Osteocyte (in vitro differentiated cells): ENCODE measurements at places on chromosomes 7 and 10. TPM values are rescaled to one million over a fixed set of nuclear protein-coding genes. Genes with fewer than 3 reads are reported as not detected.

GRCh38 chr7:136617176-136617575 is 251.3 kb upstream of the CHRM2 start:
- DNase-seq = no peak
- H3K4me1 ChIP-seq = peaks cover 3% of the 10 kb centered on the region
- H3K27ac ChIP-seq = no peak overlapping the region
- H3K36me3 ChIP-seq = no peaks in the 10 kb centered on the region
- H3K4me3 ChIP-seq = no peak overlapping the region

DNA sequence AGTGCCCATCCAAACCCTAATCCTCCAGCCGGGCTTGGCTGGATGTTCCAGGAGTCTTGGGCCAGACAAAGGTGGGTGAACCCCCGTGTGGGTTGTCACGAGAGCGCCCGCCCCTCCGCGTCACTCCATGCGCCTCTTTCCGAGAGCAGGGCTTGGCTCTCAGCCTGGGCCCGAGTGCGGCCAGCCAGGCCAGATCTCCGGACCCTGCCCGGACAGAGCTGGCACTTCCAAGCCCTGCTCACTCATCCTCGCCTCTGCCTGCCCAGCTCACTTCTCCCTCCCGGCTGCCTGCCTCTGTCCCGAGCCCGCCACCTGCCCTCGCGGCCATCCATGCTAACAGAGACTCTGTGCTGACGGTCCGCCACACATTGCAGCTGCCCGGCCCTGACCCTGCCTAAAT is 34.6 kb downstream of the AGAP3 start:
- H3K27me3 ChIP-seq = no peaks in the 10 kb centered on the region
- DNase-seq = no peak
- H3K36me3 ChIP-seq = peaks cover 46% of the 10 kb centered on the region
- H3K27ac ChIP-seq = no peak overlapping the region
- no peak overlapping the region for H3K4me3 ChIP-seq
- H3K4me1 ChIP-seq = peaks cover 7% of the 10 kb centered on the region

DNA sequence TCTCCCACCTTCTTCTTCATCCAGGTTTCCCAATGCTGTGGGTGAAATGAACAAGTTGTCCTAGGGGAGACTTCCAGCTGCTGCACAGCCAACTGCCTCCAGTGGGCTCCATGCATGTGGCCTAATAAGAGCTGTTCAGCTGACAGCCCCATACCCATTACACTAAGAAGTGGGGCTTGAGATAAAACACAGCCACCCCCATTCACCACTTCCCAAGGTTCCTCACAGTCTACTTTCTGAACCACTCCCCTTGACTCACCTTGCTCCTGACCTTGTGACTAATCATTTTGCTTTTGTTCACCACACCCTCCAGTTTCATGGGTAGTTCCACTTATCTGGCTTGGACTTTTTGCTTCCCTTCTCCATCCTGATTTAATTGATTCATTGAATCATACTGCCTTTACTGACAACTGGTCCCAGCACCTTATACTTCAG is 119.3 kb downstream of the CABCOCO1 start:
- H3K27me3 ChIP-seq = no peaks in the 10 kb centered on the region
- H3K4me3 ChIP-seq = no peak overlapping the region
- no peak overlapping the region for H3K27ac ChIP-seq
- H3K36me3 ChIP-seq = no peaks in the 10 kb centered on the region

DNA sequence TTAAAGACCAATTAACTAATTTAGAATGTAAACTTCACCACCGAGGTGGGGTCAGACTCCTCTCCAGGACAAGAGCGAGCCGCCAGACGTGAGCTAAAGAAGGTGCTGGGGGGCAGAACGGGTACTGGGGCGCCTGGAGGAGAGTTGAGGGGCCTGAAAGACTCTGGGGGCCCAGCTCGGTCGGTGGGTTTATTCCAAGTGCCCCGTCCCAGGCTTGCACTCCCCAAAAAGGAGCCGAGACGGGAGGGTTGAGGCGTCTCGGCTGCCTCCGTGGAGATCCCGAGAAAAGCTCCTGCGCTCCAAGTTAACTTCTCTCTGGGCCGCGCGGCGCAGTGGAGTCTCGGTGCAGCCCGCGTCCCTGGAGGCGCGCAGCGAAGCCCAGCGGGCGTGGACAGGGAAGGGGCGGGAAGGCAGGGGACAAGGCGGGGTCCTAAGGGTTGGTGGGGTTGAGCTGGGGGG is 553.3 kb downstream of the TFEC start:
- H3K36me3 ChIP-seq = no peaks in the 10 kb centered on the region
- no peak for DNase-seq
- peak overlapping the region; percentile 67 for H3K4me3 ChIP-seq
- no peak overlapping the region for H3K27ac ChIP-seq
- peaks cover 18% of the 10 kb centered on the region for H3K4me1 ChIP-seq
- no peaks in the 10 kb centered on the region for H3K27me3 ChIP-seq

GRCh38 chr10:111756217-111757061 is 427.1 kb downstream of the GPAM start:
- no peaks in the 10 kb centered on the region for H3K4me1 ChIP-seq
- no peak overlapping the region for H3K4me3 ChIP-seq
- no peaks in the 10 kb centered on the region for H3K27me3 ChIP-seq
- H3K27ac ChIP-seq = no peak overlapping the region
- no peak for DNase-seq

GRCh38 chr10:53836638-53837037 is 964.4 kb downstream of the PCDH15 start:
- no peak overlapping the region for H3K4me3 ChIP-seq
- H3K36me3 ChIP-seq = no peaks in the 10 kb centered on the region
- no peaks in the 10 kb centered on the region for H3K4me1 ChIP-seq
- H3K27me3 ChIP-seq = peaks cover 4% of the 10 kb centered on the region

DNA sequence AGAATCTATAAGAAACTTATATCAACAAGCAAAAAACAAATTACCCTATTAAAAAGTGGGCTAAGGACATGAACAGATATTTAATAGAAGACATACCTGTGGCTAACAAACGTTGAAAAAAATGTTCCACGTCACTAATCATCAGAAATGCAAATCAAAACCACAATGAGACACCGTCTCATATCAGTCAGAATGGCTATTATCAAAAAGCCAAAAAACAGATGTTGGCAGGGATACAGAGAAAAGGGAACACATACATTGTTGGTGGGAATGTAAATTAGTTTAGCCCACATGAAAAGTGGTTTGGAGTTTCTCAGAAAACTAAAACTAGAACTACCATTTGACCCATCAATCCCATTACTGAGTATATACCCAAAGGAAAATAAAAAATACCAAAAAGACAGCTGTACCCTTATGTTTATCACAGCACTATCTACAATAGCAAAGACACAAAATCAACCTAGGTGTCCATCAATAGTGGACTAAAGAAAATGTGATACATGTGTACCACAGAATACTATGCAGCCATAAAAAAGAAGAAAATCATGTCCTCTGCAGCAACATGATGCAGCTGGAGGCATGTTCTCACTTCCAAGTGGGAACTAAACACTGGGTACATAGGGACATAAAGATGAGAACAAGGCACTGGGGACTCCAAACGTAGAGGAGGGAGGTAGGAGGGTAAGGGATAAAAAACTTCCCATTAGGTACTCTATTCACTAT is 83.8 kb upstream of the TMEM168 start:
- no peaks in the 10 kb centered on the region for H3K4me1 ChIP-seq
- no peaks in the 10 kb centered on the region for H3K27me3 ChIP-seq

DNA sequence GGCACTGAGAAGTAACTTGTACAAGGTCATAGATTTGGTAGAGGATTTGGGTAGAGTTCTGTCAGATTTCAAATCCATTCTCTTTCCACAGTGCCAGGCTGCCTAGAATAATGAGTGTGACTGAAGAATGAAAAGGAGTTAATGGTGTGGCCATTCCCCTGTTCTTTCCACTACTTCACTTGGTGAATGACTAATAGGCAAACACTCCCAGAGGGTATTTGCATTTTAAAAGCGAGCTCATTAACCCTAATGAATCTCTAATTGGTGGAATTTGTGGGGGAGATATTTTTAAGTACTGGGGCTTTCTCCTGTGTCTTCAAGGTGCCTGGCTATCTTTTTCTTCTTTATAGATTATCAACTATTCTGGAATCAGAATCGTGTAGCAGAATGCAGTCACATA is 74.8 kb upstream of the RPA3 start:
- H3K4me3 ChIP-seq = no peak overlapping the region
- DNase-seq = no peak
- H3K27me3 ChIP-seq = no peaks in the 10 kb centered on the region
- no peak overlapping the region for H3K27ac ChIP-seq

GRCh38 chr7:155594961-155595366 is 48.6 kb upstream of the CNPY1 start:
- no peak for DNase-seq
- peaks cover 2% of the 10 kb centered on the region for H3K4me1 ChIP-seq
- no peak overlapping the region for H3K4me3 ChIP-seq
- H3K27me3 ChIP-seq = peaks cover 17% of the 10 kb centered on the region
- no peaks in the 10 kb centered on the region for H3K36me3 ChIP-seq

DNA sequence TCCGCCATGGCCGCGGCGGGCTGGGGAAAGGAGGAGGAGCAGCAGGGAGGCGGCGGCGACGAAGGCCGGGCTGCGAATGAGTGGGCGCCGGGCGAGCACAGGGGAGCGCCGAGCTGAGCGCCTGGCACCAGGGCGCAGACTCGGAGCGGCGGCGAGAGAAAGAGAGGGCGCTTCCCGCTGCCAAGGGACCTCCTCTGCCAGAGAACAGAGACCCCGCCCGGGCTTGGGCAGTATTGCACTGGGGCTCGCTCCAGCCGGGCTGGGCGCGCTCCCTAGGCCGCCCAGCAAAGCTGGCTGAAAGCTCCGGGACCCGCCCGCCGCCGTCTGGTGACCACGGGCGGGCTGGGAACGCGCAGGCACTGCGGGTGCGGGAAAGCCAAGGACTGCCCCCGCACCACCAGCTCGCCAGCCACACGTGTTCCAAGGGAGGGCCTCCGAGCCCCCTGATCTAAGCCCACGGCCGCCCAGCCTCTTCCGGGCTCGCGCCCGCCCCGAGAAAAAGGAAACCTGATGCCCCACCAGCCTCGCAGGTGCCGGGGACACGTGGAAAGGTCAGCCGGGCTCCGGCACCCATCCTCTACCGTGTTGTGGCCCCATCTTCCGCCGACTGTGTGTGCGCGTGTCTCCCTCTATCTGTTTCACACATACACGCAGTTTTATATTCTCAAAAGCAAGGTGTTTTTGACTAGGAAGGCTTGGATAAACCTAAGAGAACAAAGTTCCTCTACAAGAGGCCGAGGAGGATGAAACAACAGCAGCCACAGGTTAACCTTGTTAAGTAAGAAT is at the start of gene CCDC6:
CCDC6 (minus strand) TSS at position 140 of the 786 bp plus-strand sequence; CDS start at position 8, 132 bp downstream.
- H3K4me3 ChIP-seq = peak within 1 kb of the TSS; percentile 95
- H3K36me3 ChIP-seq = no peaks in the 10 kb centered on the region
- DNase-seq = peak; percentile 98
- peak within 1 kb of the TSS; percentile 87 for H3K27ac ChIP-seq

DNA sequence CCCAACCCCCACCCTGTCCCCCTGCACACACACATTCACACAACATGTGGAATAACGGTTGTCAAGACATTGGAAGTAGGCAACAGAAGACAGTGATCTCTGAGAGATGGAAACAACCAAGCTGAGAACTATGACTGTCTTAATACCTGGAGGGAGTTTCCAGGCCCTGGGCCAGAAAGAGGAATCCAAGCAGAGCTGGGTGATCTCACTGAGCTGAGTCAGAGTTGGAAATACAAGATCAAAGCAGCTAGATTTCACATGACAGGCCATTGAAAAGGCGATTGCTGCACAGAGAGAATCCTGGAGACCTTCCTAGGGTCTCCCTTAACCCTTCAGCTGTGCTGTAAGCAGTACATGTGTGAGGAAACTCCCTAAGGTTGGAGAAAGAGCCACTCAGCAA is 165.8 kb upstream of the PRSS1 start:
- H3K27me3 ChIP-seq = no peaks in the 10 kb centered on the region
- no peak for DNase-seq
- no peaks in the 10 kb centered on the region for H3K36me3 ChIP-seq
- no peak overlapping the region for H3K4me3 ChIP-seq

DNA sequence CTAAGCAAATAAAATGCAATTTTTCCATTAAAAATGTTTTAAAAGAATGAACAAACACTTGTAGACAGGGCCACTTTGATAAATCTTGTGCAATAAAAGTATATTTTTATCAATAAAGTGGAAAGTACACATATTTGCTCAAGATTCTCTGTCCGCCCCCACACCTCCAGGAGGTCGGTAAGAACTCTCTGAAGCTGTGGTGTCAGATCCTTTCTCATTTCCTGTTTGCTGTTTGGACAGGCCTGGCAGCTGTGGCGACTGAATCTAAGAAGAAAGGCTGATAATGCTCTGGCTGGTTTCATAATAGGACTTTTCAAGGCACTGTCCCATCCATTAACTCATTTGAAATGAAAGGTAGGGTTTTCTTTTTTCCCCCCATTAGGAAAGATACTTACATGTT is 15.3 kb upstream of the ASB4 start:
- H3K27ac ChIP-seq = peak overlapping the region; percentile 44
- no peaks in the 10 kb centered on the region for H3K36me3 ChIP-seq
- H3K4me1 ChIP-seq = peaks cover 24% of the 10 kb centered on the region
- H3K4me3 ChIP-seq = no peak overlapping the region
- DNase-seq = no peak

GRCh38 chr7:87475359-87476178 is at the start of gene ABCB4:
Gene ABCB4, minus strand, starts transcription at chr7:87475680. Its CDS starts 215 bp downstream, at chr7:87475465.
- H3K36me3 ChIP-seq = no peaks in the 10 kb centered on the region
- peaks cover 8% of the 10 kb centered on the region for H3K4me1 ChIP-seq

GRCh38 chr10:17675638-17676037 is 31.7 kb downstream of the STAM start:
- H3K27me3 ChIP-seq = no peaks in the 10 kb centered on the region
- peaks cover 10% of the 10 kb centered on the region for H3K36me3 ChIP-seq
- peaks cover 58% of the 10 kb centered on the region for H3K4me1 ChIP-seq

GRCh38 chr10:130244928-130245495 is 108.8 kb downstream of the GLRX3 start:
- H3K4me1 ChIP-seq = no peaks in the 10 kb centered on the region
- no peaks in the 10 kb centered on the region for H3K27me3 ChIP-seq
- H3K36me3 ChIP-seq = no peaks in the 10 kb centered on the region
- H3K27ac ChIP-seq = no peak overlapping the region
- no peak overlapping the region for H3K4me3 ChIP-seq

GRCh38 chr10:110357871-110358270 is 53.2 kb upstream of the SMNDC1 start:
- no peaks in the 10 kb centered on the region for H3K36me3 ChIP-seq
- H3K4me1 ChIP-seq = peaks cover 38% of the 10 kb centered on the region
- no peaks in the 10 kb centered on the region for H3K27me3 ChIP-seq
- DNase-seq = no peak

DNA sequence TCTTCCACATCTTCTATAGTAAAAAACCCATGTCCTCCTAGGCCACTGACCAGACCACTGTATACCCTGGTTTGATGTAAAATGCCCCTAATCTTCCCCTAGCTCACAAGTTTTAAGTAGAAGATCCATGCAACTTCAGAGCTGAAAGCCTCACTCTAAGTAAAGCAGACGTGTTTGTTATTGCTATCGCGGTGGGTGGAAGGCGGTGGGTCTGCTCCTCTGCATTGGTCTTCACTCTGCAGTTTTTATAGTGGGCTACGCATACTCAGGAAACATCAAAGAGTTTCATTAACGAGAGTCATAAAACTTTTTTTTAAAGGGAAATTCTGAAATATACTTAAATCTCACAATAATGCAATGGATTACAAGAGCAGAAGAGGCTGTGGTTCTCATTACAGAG is 91.7 kb downstream of the ATE1 start:
- no peaks in the 10 kb centered on the region for H3K27me3 ChIP-seq
- no peak for DNase-seq
- H3K36me3 ChIP-seq = peaks cover 19% of the 10 kb centered on the region
- no peak overlapping the region for H3K4me3 ChIP-seq
- H3K27ac ChIP-seq = no peak overlapping the region

Gene SAMD9L
- 16.8 and 17.6 TPM in 2 replicates for total RNA-seq

Gene ASZ1
- total RNA-seq = not detected in 2 replicates

Gene LEP
- not detected in 2 replicates for total RNA-seq

Gene SHH
- 0.08 and 0.11 TPM in 2 replicates for total RNA-seq

Gene GPRIN2
- 2.5 and 3.4 TPM in 2 replicates for total RNA-seq

Gene FAM131B
- 17.0 and 18.4 TPM in 2 replicates for total RNA-seq

Gene LRGUK
- total RNA-seq = 0.13 and 0.30 TPM in 2 replicates
